Aortic smooth muscle cell (primary cell): ENCODE measurements at places on chromosomes 6 and 20. TPM values are rescaled to one million over a fixed set of nuclear protein-coding genes. Genes with fewer than 3 reads are reported as not detected.

NINL gene
- total RNA-seq, result 7.0 and 9.6 TPM in 2 replicates

KCNS1 gene
- not detected in 2 replicates for total RNA-seq

TAGAP gene
- not detected in 2 replicates for total RNA-seq

COL11A2 gene
- 0.12 and 0.13 TPM in 2 replicates for total RNA-seq

RAET1L gene
- total RNA-seq, result not detected in 2 replicates

PSORS1C2 gene
- total RNA-seq, result not detected in 2 replicates

PFDN6 gene
- 38.6 and 53.1 TPM in 2 replicates for total RNA-seq

SLC44A4 gene
- total RNA-seq, result 0.13 and 0.44 TPM in 2 replicates

RBM24 gene
- 1.3 and 1.5 TPM in 2 replicates for total RNA-seq

GPLD1 gene
- 0.75 and 0.92 TPM in 2 replicates for total RNA-seq

RAET1G gene
- total RNA-seq, result 2.6 and 4.5 TPM in 2 replicates
